Endodermal cell (in vitro differentiated cells): ENCODE measurements at places on chromosomes 3 and 15. TPM values are rescaled to one million over a fixed set of nuclear protein-coding genes. Genes with fewer than 3 reads are reported as not detected.
A peak's percentile ranks its signal among the peaks of the same experiment; 100 is the strongest.

- no peak for DNase-seq
Observed at GRCh38 chr3:11145888-11146287, 8.4 kb upstream of the HRH1 start.

- no peak for DNase-seq
Observed at GRCh38 chr3:166607933-166608521, 770.8 kb upstream of the BCHE start.

GRCh38 chr15:80114114-80114513 is 38.7 kb upstream of the FAH start:
- DNase-seq = no peak

- DNase-seq = no peak
Observed at GRCh38 chr3:196631682-196632045, 7.8 kb upstream of the NRROS start.

GRCh38 chr15:83287541-83288027 is 3.1 kb upstream of the BNC1 start:
- peak; percentile 59 for DNase-seq

DNA sequence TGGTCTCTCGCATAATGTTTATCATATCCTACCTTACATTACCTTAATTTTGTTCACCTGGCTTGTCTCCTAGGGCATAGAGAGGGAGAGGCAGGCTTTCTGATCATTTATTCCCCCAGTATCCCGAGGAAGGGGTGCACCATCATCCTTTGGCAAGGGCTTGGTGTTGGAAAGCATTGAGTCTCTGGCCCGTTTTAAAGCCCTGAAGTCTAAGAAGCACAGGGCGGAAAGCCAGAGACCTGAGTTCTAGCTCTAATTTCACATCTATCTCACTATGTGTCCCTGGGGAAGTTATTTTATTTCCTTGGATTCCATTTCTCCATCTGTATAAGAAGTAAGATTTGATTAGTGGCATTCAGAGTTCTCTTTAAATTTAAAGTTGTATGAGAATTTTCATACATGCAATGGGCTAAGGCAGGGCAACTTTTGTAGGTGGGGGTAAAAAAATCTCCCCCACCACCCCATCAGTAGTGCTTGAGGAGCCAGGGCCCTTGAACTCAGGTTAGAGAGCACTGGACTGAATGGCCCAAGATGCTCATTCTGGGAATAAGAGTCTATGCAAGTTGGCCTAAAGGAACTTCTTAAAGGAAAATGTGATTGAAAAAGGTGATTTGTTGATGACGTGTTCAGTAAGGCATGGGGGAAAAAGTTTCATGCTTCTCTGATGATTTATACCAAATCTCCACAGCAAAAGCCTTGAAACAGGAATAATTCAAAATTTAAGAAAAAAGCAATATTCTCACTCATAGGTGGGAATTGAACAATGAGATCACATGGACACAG is 10.1 kb downstream of the TMC3 start:
- no peak for DNase-seq

GRCh38 chr15:53962646-53963561 is 15.3 kb upstream of the UNC13C start:
- peak; percentile 77 for DNase-seq

DNA sequence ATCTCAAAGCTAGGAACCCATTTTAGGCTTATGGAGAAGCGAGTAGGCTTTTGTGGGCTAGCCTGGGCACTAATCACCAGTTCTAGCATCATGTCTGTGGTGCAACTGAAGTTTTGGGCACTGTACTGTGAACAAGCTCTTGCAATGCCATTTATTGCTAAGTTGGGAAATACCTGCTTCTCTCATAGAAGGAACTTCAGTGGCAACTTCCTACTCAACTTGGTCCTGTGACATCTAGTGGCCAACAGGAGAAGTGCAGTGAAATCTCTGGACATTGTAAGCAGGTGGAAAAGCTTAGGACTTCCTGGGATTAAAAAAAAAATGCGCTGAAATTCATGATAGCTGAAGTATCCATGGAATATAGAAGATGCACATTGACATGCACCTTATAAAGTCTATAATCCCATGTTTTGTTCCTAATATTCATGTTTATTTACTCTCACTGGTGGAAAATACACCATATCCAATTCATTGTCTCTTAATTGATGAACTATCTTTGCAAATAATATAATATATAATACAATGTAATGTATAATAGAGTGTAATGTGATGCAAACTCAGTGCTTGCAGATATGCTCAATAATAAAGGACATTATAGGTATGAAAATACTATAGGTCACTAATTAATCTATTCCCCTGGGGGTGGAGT is 6.5 kb upstream of the ALDH1A3 start:
- peak; percentile 84 for DNase-seq

GRCh38 chr3:185356499-185356898 is 6.4 kb upstream of the MAP3K13 start:
- no peak for DNase-seq

- no peak for DNase-seq
Observed at GRCh38 chr3:22399566-22399965, 648.6 kb upstream of the ZNF385D start.

MINDY4B gene
- total RNA-seq = not detected in 2 replicates

AGBL1 gene
- 0.07 and 0.14 TPM in 2 replicates for total RNA-seq

POTEB3 gene
- total RNA-seq = not detected in 3 replicates

SLC12A1 gene
- total RNA-seq = not detected in 2 replicates

SLC22A14 gene
- total RNA-seq = not detected in 2 replicates

STRA6 gene
- total RNA-seq = 25.7 to 119 TPM (median 26.2 TPM) in 3 replicates

PRR23C gene
- not detected in 2 replicates for total RNA-seq

AADAC gene
- not detected in 2 replicates for total RNA-seq
